Bladder microvascular endothelial cell (primary cell): ENCODE measurements at places on chromosomes 12 and 14. TPM values are rescaled to one million over a fixed set of nuclear protein-coding genes. Genes with fewer than 3 reads are reported as not detected.

Gene RPS26
- total RNA-seq: 32.6 and 61.2 TPM in 2 replicates

Gene GPRC5A
- 2.9 and 4.9 TPM in 2 replicates for total RNA-seq

Gene AMIGO2
- 1.7 and 3.2 TPM in 2 replicates for total RNA-seq

Gene ATXN7L3B
- 13.8 and 24.9 TPM in 2 replicates for total RNA-seq

Gene SMCO2
- total RNA-seq: 0.32 and 0.57 TPM in 2 replicates

Gene PRH2
- 0.19 TPM in 1 of 2 replicates, not detected in the other for total RNA-seq
